ENCODE measurements at places on chromosomes 3 and 15. TPM values are rescaled to one million over a fixed set of nuclear protein-coding genes. Genes with fewer than 3 reads are reported as not detected.

PSMA4 gene
- 180 TPM for total RNA-seq

GOLGA6L7 gene
- total RNA-seq = not detected

GOLGA8J gene
- total RNA-seq = not detected

CAND2 gene
- total RNA-seq = 1.5 TPM

NLGN1 gene
- 0.65 TPM for total RNA-seq

CYP8B1 gene
- total RNA-seq = not detected

BCHE gene
- 36.5 TPM for total RNA-seq

ADAMTSL3 gene
- 12.5 TPM for total RNA-seq

GP9 gene
- not detected for total RNA-seq

CNTN3 gene
- total RNA-seq = not detected

GCSAM gene
- total RNA-seq = not detected

SNX22 gene
- 0.20 TPM for total RNA-seq

CHRFAM7A gene
- 0.60 TPM for total RNA-seq

GOLGA8N gene
- 0.60 TPM for total RNA-seq

CASR gene
- not detected for total RNA-seq

FETUB gene
- not detected for total RNA-seq

FNDC3B gene
- 74.6 TPM for total RNA-seq

GPR27 gene
- not detected for total RNA-seq

MESP2 gene
- not detected for total RNA-seq

DPPA2 gene
- not detected for total RNA-seq

HTR3E gene
- total RNA-seq = not detected

XCR1 gene
- total RNA-seq = not detected

MKRN2OS gene
- not detected for total RNA-seq

HDGFL3 gene
- total RNA-seq = 66.9 TPM

ZNF35 gene
- total RNA-seq = 14.3 TPM

ARHGAP31 gene
- total RNA-seq = 19.8 TPM

GABRR3 gene
- total RNA-seq = not detected
